ENCODE measurements at places on chromosomes 3 and 15.

DNA sequence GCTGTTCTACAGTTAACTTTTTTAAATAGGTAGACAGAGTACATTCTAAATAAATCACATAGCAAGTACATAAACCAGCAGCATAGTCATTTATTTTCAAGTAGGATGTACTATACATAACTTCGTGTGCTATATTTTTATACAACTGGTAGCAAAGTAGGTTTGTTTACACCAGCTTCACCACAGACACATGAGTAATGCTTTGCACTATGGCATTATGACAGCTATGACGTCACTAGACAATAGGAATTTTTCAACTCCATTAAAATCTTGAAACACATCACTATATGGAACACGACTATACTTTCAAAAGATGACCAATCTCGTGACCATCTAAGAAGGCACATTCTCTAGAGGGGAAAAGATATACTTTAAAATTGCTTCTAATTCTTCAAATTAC lies 3.5 kb downstream of the TEX55 start:
- DNase-seq = peak; percentile 53

- DNase-seq = peak; percentile 22
Measured at GRCh38 chr3:31980530-31981205, 394 bp downstream of the OSBPL10 start.

GRCh38 chr15:74461847-74462511 lies 1.0 kb upstream of the UBL7 start:
- no peak for DNase-seq

DNA sequence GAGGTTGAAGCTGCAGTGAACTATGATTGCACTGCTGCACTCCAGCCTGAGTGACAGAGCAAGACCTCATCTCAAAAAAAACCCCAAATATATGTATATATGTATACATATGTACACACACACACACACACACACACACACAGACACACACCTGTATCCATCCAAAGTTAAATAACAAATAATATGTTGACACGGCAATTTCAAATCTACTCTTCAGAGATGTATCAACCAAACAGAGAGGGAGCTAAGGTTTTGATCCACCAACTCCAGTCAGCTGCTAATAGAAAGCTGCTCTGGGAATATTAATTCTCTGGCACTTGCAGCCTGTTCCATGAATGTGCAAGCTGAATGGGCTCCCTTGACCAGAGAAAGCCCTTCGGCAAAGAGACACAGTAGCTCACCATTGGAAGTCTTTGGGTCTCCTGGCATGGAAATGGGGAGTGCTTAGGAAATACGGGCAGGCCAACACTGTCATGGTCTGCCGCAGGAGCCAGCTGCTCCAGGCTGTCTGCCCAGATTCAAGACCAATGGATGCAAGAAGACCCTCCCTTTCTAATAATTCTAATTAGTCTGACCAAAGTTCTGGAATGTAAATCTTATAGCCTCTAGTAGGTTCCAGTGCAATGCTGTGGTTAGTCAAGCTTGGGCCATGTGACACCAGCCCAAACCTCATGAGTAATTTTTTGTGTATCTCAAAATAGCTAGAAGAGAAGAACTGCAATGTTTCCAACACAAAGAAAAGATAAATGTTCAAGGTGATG lies 299.8 kb downstream of the KBTBD8 start:
- no peak for DNase-seq

- peak; percentile 17 for DNase-seq
Measured at GRCh38 chr3:195147649-195148080, 123.3 kb downstream of the XXYLT1 start.

DNA sequence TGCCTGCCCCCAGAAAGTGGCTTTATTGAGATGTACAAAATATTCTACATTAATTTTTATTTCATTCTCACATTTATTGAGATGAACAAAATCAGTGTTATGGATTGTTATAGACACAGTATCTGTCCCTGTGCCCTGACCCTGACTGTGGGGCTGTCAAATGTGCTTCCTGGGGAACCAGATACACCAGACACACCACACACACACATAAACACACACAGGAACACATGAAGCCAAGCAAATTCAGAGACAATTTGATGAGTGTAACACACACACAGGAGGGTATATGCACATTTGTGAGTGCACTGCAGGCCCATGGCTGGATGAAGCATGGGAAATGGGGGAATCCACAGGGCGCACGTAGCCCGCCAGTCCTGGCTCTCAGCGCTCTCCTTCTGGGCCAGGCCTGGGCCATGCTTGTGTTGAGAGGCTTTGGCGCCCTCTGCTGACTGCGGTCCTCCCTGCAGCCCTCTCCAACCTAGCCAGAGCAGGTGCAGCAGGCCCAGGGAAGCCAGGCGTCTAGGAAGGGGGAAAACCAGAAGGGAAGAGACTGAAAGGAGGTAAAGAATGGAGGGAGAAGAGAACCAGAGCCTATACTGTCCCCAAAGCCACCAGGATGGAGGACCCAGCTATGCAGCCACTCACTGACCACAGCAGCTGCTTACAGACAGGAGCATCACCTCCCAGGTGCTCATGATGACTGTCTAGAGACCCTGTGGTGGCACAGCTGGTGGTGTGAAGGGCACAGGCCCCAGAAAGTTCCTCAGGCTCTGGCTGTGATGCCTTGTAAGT lies 18.0 kb upstream of the LOXL1 start:
- DNase-seq = peak; percentile 70

GRCh38 chr15:80747317-80748053 lies 31.7 kb upstream of the CEMIP start:
- no peak for DNase-seq

DNA sequence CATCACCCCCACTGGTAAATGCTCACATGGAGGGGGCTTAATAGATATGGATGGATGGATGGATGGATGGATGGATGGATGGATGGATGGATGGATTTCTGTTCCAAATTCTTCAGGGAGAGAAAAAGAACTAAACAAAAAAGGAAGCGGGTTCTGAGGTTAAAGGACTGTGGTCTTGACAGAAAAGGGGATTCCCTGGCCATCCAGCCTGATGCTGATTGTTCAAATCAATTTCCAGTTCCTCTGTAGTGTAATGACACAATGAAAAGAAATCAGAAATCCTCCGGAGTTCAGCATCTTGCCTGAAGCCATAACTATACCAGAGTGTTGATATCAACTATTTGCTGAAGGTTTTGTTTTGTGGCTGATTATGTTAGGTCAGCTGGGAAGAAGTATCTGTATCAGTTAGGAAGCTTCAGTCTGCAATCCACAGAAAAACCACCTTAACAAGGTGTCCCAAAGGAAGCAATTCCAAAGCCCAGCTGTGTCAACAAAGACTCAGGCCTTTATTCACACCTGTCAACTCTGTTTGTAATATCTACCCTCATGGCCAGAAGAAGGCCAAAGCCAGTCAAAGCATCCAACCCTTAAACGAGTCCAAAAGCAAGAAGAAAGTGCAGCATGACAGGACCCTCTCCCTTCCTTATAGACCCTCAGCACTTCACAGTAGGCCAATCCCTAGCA lies 24.5 kb upstream of the RASA2 start:
- no peak for DNase-seq

DNA sequence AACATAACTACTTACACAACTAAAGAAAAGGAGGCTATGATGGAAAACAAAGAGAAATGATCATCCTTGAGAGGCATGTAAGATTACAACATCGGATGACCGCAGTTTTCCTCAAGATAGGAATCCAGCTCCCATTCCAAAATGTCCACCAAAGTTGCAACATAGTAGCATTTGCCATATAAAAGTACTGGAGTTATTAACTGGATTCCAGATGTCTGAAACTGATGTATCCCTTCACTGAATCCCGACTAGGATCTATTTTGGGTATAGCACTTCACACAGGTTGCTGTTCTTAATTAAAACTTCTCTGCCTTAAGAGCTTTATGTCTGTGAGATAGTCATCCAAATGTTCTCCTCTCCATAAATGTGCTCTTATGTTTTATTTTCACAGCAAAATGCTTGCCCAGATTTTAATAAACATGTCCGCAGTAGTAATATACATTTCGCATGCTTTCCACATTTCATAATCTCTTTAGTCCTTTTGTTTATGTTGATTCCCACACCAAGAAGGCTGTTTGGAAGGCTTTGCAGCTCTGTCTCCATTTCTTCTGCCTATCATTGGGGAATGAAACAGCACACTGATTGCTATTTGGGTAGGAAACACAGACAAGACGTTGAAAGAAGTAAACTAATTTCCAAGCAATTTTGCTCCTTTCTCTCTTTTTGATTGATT lies 716.5 kb upstream of the CFAP20DC start:
- DNase-seq = peak; percentile 89

- DNase-seq = peak; percentile 74
Measured at GRCh38 chr15:40894681-40895448, 615 bp downstream of the VPS18 start.

DNA sequence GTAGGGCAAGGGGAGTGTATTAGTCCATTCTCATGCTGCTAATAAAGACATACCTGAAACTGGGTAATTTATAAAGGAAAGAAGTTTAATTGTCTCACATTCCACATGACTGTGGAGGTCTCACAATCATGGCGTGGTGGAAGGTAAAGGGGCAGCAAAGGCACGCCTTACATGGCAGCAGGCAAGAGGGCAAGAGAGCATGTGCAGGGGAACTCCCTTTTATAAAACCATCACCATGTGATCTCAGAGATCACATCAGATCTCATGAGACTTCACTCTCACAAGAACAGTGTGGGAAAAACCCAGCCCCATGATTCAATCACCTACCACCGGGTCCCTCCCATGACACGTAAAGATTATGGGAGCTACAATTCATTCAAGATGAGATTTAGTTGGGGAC lies 41.4 kb downstream of the SUMF1 start:
- DNase-seq = peak; percentile 3

- no peak for DNase-seq
Measured at GRCh38 chr3:69738859-69739203, 433 bp upstream of the MITF start.

DNA sequence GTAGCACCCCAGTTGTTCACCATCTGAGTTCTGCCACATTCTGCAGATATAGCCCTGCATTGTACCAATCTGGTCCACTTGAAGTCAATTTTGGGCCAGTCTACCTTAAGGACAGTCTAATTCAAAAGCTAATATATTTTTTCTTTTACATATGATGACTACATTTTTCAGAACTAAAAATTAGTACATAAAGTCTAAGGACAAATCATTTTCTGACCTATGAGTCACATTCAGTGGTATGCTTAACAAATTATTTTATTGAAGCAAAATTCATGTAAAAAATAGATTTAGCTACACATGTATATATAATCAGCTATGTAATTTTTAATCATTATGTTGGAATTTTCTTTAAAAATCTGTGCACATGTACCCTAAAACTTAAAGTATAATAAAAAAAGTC lies 52.1 kb upstream of the IL12A start:
- DNase-seq = peak; percentile 42

DNA sequence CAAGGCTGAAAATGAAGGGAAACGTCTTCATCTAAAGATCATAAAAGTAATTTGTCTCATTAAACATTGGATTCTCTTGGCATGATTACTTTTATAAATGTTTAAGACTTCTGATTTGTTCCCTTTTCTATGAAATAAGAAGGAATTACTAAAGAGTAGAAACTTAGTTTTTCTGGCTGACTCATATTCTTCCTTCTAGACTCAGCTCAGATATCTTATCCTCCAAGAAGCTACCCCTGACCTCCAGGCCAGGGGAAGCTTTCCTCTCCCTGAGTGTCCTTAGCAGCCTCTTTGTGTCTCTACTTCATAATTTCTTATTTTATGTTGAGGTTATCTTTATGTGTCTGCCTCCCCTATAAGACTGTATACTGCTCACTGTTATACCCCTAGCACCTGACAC lies 291.9 kb upstream of the STT3B start:
- no peak for DNase-seq

- peak; percentile 47 for DNase-seq
Measured at GRCh38 chr3:124786511-124787241, 56.4 kb downstream of the UMPS start.

GRCh38 chr3:111723293-111724215 lies 128.4 kb upstream of the ZBED2 start:
- peak; percentile 81 for DNase-seq

DNA sequence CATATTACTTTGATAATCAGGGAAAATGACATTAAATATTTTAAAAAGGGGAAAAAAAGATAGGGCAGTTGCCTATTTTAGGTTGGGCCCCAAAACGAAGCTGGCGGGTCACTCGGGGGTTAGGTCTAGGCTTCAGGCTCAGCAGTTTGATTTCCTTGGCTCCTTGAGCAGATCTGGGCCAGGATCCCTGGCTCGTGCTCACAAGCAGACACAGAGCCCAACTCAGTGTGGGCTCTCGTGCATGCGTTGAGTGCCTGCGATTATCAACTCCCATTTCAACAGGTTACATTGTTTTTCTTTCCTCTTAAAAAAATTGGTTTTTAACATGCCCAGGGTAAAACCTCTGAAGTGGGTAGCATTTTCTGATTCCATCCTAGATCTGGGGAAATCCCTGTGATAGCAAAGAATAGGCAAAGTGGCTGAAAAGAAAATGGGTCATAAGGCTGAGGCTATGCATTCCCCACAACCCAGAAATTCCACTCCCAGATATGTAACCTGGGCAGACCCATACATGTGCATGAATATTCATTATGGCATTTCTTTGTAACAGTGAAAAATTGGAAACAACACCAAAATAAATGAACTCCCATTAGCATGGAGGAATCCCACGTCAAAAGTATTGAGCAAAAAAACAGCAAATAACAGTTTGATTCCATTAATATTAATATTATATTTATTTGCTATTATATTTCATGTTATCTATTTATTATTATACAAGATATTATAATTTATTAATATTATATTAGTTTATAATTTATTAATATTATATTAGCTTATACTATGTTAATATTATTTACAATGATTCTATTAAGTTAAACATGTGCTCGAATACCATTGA lies 27.8 kb downstream of the FAM43A start:
- DNase-seq = peak; percentile 50

DNA sequence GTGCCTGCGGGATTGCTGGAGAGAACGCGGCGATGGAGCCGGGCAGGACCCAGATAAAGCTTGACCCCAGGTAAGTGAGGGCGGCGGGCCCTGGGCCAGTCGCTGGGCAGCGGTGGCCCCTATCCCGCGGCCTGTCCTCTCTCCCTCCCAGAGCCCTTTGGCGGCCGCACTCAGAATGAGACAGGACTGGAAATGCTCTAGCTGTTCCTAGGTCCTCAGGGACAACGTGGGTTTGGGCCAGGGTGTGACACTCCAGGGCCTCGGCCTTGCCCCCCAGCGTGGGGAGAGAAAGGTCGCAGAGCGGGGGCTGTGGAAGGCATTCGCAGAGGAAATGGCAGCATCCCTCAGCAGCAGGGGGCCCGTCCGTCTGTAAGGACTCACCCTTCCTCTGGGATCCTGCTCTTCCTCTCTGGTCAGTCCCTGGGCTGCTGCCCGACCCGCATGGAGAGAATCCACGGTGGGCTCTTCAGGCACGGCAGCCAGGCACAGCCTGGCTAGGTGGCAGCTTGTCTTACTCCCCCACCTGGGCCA lies 412 bp downstream of the SLC51A start:
- DNase-seq = no peak

GRCh38 chr3:152656214-152656971 lies 178.5 kb upstream of the P2RY1 start:
- no peak for DNase-seq

- no peak for DNase-seq
Measured at GRCh38 chr15:56683908-56684307, 49.4 kb downstream of the ZNF280D start.

DNA sequence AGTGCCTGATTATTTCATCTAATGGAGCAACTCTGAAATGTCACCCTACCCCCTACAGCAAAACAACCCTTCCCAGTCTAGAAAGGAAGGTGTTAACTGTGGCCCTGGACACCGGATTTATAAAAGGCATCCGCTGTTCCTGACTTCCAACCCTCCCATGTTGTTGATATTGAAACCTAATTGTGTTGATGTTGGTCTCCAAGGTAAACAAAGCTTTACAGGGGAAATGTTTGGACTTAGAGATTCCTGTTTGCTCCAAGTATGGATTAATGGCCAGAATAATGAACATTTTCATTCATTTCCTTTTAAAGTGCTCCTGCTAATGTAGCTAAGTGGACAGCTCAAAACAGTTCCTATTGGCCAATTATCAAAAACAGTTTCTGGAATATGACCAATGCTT lies 19.4 kb upstream of the LMCD1 start:
- DNase-seq = no peak

Data from fibroblast of skin of scalp (primary cell).